ENCODE measurements at places on chromosomes 2 and 18.
A peak's percentile ranks its signal among the peaks of the same experiment; 100 is the strongest.

DNA sequence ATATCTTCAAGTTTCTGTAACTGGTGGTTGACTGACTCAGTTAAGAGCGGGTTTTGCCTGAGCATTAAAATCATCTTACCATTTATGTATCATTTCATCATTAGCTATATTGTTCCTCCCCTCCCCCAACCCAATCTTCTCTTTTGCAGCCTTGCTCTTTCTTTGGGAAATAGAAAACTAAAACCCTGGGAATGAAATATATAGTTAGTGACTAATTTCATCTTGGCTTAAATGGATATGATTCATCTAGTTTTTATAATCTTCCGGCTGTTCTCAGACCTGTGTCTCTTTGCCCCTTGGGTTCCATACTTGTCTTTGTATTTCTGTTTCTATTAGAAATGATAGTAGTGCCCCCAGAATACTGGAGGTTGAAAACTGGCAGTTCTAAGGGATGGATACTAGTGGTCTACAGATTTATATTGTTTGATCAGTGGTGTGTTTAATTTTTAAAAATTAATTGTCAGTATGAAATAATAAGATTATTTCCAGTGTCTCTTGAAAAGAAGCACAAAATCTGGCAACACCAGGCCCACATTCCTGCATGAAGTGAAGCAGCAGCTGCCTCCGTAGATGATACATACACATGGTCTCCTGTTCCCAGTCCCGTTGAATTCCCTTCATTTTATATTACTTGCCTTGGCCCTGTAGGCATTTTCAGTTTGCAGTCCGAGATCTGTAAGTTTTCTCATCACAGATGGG, 44.5 kb downstream of the PHLPP1 start:
- no peak for DNase-seq

- no peak for DNase-seq
These were observed 666.9 kb downstream of the PLCL1 start for GRCh38 chr2:198471291-198471690.

GRCh38 chr18:79523206-79523735, 127.5 kb downstream of the NFATC1 start:
- DNase-seq = no peak

DNA sequence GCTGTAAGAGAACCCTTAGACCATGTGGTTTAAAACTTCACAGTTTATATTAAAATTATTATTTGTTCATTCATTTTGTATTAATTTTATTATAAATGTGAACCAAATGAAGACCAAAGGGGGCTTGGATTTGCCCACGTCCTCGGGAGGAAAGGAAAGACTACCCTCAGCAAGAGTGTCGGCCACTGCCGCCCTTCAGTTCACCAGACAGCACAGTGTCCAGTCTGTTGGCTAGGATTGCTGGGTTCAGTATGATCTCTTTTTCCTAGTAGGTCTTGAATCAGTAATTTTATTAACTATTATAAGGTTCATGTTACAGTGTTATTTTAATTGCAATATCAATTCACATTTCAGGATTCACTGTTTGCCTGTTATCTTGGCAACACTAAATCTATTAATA, 78.2 kb upstream of the CHRNA1 start:
- no peak for DNase-seq

- DNase-seq = peak; percentile 60
These were observed 81.5 kb downstream of the CHRNA1 start for GRCh38 chr2:174682578-174683391.

DNA sequence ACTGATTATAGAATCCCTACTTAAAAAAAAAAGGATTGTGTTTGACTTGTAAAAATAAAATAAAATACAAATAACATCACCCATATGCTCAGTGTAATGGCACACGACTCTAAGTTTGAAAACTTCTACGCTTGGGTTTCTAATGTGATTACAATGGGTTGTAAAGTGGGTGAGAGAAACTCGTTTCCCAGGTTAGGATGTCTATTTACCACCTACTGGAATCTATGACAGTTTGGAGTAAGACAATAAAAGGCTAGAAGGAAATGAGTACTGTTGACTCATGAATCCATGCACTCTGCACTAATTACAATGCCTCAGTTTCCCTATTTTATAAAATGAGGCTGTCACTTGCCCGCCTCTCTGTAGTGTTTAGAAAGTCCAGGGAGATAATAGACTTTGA, 204.2 kb upstream of the FBXO11 start:
- no peak for DNase-seq

DNA sequence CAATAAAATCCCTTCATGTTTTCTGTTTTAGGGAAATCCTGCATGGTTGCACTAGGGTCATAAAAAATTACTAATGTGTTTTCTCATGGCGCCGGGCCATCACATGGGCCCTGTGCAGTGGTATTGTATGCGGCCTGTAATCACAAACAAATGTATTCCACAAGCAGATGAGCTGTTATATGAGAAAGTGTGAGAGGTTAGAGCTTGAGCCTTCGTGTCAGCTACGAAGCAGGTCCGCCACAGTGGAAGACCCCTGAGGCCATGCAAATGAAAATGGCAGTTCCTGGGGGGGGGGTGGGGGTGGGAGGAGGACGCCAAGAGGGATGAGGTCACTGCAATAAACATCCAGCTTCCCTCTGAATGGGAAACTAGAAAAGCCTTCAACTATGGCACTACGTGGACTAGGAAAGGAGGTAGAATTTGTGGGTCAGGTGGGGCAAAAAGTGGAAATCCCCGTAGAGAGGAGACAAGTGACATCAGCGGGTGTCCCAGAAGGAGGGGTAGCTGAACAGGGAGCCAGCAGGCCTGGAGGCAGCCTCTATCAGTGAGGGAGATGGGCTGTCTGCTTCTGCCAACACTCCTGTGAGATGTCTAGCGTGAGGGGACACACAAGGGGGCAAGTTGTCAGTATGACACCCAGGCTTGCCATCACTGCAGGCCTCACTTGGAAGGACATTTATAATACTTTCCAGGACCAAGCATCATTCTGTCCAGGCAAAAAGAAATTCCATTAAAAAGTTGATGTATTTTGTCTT, 130.3 kb upstream of the CTAGE1 start:
- DNase-seq = no peak

- DNase-seq = no peak
These were observed 46.3 kb downstream of the SFT2D3 start for GRCh38 chr2:127747621-127748020.

- DNase-seq = no peak
These were observed 56.7 kb upstream of the ZNF236 start for GRCh38 chr18:76765649-76766048.

- peak; percentile 3 for DNase-seq
These were observed 76.9 kb upstream of the GCFC2 start for GRCh38 chr2:75787532-75788132.

DNA sequence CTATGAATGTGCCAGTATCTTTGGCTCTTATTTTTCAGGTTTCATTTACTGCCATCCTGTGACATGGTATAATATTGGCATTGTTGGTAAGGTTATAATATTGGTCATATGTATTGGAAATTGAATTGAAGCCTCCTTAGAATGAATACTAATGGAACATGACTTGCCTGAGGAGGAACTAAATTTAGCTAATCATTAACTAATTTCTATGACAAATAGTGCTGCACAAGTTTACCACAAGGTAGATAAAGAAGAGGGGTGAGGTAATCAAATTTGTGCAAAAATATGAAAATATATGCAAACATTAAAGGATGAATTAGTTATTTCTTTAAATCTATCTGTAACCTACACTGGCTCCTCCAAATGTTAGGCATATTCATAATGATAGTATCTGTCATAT, 43.2 kb upstream of the ORC2 start:
- DNase-seq = no peak

- no peak for DNase-seq
These were observed 24.4 kb upstream of the MBOAT2 start for GRCh38 chr2:9027884-9028283.

GRCh38 chr2:70570041-70570661, 16.5 kb upstream of the TGFA start:
- no peak for DNase-seq

GRCh38 chr18:75216212-75216910, 5.8 kb downstream of the TSHZ1 start:
- DNase-seq = no peak

DNA sequence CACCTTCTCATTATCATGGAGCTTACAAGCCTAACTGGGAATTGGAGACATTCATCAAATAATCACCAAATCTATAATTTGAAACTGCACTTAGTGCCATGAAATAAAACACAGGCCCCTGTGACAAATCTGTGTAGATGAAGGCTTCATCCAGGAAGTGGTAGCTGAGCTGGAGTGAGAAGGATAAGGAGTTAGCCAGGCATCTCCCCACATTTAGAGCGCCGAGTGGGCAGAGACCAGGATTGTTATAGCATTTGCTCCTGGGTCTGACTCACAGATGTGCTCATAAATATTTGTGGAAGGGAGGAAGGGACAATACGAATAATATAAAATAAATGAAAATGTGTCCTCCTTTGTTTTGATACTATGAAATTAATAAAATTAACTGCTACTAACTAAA, 2.5 kb upstream of the MAT2A start:
- no peak for DNase-seq

- no peak for DNase-seq
These were observed 277.9 kb upstream of the SIX3 start for GRCh38 chr2:44663471-44664073.

GRCh38 chr2:174787487-174788205, 23.4 kb upstream of the CHRNA1 start:
- DNase-seq = no peak

DNA sequence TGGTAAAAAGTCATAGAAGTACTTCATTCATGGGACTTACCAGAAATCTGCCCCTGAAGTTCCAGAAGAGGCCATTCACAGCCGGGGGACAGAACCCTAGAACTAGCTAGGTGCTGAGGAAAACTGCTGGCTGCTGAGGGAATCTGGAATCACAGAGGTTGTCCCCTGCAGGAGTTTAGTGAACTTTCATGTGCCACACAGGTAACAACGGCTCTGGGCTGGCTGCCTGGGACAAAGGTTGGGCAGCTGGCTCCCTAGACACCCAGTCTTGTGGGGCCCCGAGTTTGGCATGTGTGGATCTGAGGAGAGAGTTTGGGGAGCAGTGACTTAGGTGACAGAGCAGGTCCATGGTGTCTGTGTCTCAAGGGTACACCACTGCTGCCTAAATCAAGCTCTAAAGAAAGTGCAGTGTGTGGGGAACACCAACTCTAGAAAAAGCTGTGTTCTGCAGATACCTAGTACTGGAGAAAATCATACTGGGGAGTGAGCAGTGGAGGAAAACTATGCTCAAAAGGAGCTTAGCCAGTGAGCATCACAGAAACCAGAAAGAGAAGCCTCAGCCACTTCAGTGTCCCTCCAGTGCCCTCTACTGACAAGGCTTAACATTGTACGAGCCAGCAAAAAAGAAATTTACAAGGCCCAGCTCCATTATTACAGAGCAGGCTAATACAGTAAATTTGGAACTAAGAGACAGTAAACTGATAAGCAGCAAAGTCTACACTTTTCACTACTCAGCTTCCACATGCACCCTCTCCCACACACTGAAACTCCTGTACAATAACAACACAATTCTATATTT, 15.2 kb downstream of the GALNT3 start:
- no peak for DNase-seq

GRCh38 chr18:50006470-50007046, 188.4 kb downstream of the MYO5B start:
- DNase-seq = no peak

DNA sequence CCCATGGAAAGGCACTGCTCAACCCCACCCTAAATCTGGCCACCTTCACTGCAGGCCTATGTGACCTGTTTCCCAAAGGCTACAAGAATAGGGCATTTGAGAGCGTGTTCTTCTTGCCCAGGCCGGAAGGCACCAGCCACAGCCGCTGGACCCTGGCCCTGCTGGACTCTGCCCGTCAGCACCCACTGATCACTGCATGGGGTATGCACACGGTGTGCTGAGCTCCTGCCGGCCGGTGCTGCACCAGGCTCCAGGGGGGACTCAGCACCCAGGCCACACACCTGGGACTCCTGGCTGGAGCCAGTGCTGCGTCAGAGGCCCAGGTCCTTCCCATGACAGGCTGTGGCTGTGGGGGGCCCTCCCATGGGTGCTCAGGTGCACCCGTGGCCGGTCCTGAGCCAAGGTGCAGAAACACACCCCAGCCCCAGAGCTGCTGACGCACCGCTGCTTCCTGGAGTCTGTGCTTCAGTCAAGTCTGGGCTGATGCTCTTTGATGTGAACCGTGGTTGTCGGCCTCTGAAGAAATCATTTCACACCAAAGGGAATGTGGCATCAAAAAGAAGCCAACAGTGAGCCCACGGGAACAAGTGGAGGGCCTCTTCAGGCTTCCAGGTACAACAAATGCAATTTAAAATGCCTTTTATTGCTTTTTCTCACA, 6.5 kb downstream of the KCNG2 start:
- DNase-seq = no peak

GRCh38 chr2:74514368-74515270, at the start of gene TLX2:
Gene TLX2, plus strand, starts transcription at chr2:74514450. Its CDS starts 357 bp downstream, at chr2:74514807.
- DNase-seq = no peak

GRCh38 chr18:43793910-43794309, 516.6 kb upstream of the SYT4 start:
- DNase-seq = no peak

DNA sequence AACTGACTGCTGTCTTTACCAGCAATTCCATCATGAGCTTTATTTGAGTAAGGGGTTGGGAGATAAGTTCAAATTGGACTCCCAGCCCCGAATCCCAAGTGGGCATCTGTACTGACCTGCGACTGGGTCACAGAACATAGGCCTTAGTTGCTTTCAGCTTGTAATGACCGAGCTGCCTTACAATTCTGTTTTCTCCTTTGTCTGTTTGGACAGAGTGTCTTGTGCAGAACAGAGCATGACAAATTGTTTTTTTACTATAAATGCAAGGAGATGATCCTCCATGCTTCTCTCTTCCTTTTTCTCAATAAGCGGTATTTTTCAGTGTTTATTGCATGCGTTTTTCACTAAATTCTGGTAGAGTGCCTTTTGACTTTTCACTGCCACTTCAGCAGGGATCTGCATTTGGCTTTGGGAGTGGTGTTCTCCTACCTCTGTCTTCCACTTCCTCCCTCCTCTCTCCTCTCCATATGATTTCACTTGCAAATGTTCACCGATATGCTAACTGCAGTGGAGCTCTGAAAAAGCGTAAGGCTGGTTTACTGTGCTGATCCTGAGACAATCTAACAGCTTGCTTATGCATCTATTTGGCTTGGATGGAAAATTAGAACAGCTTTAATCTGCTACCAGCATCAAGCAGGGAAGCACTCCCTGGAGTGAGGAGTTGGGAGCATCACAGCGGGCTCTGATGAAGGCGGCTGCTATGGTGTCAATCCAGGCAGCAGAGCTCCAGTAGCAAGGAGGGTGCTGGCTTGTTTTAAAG, 158.8 kb upstream of the SMIM21 start:
- no peak for DNase-seq

- no peak for DNase-seq
These were observed 286.3 kb upstream of the FN1 start for GRCh38 chr2:215722125-215722524.
